ENCODE measurements at places on chromosomes 2 and 18.

- DNase-seq, result no peak
Measured at GRCh38 chr2:176317199-176317598, 48.0 kb downstream of the MTX2 start.

DNA sequence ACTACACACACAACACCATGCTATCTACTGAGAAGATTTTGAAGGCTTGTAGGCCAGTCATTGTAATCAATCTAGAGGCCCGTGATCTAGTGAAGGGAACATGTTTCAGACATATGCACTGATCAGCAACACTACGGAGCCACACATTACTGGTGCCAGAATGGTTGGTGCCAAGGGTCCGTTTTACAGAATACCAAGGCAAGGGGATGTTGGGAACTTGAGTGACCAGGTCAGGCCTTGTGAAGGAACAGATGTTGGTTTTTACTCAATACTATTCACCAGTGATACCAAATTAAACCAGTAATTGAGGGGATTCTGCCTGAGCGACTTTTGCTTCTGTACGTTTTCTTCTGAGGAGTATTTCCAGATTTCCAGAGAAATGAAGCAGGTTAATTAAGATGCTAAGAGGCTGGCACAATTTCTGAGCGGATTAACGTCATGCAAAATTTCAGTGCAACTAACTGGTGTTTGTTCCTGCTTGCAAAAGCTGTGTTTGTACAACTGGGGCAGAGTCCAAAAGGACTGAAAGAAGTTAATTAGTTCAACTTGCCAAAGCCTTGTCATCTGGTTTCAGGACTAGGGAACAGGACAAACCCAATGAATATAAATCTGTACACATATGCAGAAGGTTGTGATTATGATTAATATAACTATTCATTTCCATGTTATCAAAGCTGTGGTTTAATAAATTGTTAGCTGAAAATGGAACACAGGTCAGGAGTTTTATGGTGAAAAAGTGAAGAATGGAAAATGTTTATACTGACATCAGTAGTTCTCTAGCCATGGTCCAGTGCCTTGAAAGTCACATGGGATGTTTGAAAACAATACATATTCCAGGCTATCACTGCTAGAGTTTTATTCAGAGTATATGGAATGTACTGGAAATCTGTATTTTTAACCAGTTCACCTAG, 432.1 kb upstream of the DCC start:
- DNase-seq, result no peak

DNA sequence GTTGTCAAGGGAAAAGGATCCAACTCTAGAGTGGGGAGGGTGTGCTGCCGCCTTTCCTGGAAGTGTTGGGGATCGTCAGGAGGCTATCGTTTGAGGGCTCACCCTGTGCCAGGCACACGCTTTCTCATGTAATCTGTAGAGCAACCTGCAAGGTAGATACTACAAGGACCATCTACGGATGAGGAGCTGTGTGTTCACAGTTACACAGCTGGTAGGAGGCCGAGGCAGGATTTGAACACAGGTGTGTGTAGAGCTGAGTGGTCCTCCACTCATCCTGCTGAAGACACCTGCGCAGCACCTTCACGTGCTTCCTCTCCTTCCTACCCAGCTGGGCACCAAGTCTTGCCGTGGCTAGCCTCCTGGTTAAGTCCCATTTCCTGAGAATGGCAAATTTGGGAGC, 68.3 kb downstream of the MARCO start:
- no peak for DNase-seq

- no peak for DNase-seq
Measured at GRCh38 chr18:13107074-13107473, 111.5 kb upstream of the LDLRAD4 start.

- peak; percentile 19 for DNase-seq
Measured at GRCh38 chr2:129936334-129936934, 43.0 kb upstream of the RAB6C start.

GRCh38 chr18:36826556-36826955, 2.2 kb downstream of the TPGS2 start:
- DNase-seq, result no peak

GRCh38 chr18:31303771-31304170, 14.2 kb upstream of the DSG1 start:
- DNase-seq, result no peak

GRCh38 chr2:68368654-68369336, 3.7 kb downstream of the PLEK start:
- DNase-seq, result no peak

DNA sequence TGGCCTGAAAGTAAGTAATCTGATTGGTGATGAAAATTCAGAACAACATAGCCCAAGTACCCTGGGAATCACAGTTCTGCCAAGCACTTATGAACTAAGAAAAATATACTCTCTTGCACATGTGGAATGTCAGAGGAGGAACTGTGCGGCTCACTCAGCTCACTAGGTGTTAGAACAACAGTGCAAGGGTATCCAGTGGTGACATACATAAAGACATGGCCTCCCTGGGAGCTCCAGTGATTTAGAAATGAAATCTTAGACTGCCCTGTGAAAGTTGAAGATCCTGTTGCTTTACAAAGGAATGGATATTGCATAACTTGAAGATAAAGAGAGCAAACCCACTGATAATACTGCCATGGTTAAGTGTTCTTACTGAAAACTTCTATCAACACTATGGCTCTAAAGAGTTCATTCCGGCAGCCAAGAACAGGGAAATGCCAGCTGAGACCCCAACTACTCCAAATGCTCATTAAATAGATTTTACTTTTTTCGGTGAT, 246.2 kb downstream of the ARHGAP15 start:
- DNase-seq, result no peak

DNA sequence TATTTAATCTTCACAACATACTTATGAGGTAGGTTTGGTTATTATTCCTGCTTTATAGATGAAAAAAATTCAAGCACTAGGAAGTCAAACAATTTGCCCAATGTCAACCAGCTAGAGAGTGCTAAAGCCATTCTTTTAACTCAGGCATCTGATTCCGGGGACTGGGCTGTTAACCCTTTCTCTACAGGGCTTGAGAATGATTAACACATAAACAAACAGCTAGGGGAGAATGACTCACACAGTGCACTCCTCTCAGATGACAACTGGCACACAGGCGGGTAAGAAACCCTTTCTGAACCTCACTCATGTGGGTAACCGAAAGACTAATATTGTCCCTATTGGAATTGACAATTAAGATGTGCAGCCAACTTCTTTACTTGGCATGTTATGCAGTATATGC, 86.3 kb upstream of the FSHR start:
- no peak for DNase-seq
